Effector memory CD8-positive, alpha-beta T cell (primary cell): ENCODE measurements at places on chromosomes 16 and 17.

DNA sequence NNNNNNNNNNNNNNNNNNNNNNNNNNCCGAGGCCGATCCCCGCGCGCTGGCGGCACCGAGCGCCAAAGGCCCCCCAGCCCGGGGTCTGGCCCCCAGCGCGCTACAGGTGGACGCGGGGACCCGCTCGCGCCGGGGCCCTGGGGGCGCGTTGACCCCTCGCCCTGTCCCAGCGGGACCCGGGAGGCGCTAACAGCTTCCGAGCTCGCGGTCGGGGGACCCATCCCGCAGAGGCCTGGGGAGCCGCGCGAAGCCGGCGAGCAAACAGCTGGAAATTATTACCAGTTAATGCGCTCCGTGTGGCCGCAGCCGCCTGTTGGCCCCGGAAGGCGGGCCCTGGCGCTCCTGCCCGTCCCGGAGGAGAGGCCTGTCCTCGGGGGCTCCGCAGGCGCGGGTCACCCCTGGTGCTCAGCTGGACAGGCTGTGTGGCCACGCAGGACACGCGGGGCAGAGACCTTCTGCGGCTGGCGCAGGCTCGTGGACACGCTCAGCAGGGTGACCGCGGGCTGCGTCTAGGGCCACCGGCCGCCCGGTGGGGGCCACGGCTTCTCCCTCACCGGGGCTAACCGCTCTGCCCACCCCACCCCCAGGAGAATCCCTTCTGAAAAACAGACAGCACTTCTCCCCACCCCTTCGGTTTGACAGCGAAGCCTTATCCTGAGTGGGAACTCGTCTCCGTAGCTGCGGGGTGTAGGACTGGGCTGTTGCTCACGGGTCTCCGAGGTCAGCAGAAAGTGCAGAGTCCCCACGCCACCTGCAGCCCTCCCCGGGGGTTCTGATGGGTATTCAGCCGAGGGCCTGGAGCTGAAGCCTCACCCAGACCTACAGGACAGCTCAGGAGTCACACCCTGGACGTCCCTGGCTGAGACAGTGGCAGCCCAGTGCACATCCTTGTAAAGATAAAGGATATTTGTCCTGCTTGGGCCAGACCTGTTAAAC is 138.7 kb upstream of the RPH3AL start:
- no peak for DNase-seq

DNA sequence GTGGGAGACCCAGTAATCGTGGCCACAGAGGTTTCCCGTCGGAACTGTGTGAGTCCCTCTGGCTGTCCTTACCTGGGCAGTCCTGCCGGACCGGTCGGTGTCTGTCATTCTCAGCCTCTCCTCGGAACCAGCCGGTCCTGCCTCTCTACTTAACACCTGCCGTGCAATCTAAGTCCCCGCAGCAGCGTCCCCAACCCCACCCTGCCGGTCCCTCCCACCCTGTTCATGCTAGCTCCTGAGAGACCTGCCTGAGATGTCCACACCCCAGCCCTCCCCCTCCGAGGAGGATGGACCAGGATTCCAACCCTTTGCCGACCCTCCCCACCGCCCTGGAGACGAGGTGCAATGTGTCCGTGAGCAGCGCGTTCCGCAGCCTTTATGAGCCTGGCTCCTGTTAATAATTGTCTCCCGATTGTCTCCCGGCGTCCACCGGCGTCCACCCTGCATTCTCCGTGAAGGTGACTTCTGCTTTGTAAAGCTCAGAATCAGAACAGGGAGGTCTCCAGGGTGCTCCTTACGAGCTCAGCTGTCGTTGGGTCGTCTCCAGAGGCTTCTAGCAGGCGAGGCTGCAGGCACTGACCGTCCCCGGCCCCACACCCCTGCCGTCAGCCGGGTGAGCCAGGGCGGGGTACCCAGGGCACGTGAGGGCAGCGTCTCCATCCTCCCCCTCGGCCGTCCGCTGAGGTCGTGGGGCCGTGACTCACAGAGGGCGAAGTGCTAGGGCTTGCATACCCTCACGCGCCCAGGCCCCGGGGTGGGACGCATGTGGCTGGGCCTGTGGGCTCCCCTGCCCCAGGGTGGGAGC is 10.1 kb downstream of the METRNL start:
- DNase-seq = no peak

DNA sequence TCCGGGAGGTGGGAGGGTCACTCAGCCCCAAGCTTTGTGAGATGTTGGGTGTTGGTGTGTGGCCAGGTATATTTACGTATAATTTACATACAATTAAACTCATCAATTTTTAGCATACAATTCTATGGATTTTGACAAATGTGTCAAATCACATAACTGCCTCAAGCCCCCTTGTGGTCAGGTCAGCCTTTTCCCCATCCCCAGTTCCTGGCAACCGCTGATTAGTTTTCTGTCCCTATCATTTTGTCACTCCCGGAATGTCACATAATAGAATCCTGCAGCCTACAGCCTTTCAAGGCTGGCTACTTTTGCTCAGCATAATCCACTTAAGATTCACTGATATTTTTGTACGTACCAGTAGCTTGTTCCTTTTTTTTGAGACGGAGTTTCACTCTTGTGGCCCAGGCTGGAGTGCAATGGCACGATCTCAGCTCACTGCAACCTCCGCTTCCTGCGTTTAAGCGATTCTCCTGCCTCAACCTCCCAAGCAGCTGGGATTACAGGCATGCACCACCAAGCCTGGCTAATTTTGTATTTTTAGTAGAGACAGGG is 19.3 kb upstream of the RAI1 start:
- no peak for DNase-seq

GRCh38 chr17:2799653-2800052 is 3.4 kb downstream of the RAP1GAP2 start:
- DNase-seq = no peak

DNA sequence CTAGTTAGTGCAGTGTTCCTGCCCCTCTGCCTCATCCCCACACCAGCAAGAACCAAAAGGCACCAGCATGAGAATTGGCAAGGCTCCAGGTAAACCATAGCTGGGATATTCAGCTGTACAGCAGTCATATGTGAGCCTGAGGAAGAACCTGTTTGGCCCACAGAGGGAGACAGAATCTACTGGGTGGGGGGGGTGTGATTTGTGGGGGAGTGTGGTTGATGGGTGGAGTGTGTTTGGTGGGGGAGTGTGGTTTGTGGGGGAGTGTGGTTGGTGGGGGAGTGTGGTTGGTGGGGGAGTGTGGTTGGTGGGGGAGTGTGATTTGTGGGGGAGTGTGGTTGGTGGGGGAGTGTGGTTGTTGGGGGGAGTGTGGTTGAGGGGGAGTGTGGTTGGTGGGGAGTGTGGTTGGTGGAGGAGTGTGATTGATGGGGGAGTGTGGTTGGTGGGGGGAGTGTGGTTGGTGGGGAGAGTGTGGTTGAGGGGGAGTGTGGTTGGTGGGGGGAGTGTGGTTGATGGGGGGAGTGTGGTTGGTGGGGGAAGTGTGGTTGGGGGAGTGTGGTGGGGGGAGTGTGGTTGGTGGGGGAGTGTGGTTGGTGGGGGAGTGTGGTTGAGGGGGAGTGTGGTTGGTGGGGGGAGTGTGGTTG is 19.5 kb downstream of the MINK1 start:
- peak; percentile 34 for DNase-seq

DNA sequence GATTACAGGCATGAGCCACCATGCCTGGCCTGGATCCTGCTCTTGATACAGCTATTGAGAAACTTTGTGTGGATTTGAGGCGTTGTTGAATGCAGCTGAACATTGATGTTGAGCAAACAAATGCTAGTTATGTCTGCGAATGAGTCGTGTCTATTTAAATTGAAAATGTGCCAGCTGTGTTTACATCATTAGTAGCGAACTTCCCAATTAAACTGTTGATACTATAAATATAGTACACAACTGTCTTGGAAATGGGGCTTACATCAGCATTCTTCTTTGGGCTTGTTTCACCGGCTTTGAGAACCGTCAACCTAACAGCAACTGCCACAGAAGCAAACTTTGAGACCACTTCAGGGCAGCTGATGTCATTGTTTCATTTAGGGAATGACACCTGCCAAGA is 251.9 kb downstream of the RBFOX1 start:
- no peak for DNase-seq

- DNase-seq = no peak
Observed at GRCh38 chr17:29866746-29867404, 63.2 kb downstream of the SSH2 start.

DNA sequence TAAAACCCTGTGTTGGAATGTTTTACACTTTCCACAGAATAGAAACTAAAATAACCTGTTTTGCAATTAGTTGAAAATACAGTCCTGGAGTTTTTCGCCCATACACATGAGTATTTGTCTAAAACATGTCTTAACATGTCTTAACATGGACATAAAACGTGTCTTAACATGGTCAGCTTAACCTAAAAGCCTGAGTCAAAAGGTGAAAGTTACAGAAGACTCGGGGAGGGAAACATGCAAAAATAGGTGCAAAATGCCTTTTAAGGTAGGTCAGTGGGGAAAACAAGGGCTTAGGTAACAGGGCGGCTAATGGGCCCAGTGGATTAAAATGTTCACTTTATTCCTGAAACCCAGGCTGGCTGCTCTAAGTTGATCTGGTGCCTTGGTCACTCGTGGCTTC is 56.1 kb upstream of the RBL2 start:
- no peak for DNase-seq

- DNase-seq = no peak
Observed at GRCh38 chr17:21539146-21539545, 153.2 kb upstream of the KCNJ18 start.

DNA sequence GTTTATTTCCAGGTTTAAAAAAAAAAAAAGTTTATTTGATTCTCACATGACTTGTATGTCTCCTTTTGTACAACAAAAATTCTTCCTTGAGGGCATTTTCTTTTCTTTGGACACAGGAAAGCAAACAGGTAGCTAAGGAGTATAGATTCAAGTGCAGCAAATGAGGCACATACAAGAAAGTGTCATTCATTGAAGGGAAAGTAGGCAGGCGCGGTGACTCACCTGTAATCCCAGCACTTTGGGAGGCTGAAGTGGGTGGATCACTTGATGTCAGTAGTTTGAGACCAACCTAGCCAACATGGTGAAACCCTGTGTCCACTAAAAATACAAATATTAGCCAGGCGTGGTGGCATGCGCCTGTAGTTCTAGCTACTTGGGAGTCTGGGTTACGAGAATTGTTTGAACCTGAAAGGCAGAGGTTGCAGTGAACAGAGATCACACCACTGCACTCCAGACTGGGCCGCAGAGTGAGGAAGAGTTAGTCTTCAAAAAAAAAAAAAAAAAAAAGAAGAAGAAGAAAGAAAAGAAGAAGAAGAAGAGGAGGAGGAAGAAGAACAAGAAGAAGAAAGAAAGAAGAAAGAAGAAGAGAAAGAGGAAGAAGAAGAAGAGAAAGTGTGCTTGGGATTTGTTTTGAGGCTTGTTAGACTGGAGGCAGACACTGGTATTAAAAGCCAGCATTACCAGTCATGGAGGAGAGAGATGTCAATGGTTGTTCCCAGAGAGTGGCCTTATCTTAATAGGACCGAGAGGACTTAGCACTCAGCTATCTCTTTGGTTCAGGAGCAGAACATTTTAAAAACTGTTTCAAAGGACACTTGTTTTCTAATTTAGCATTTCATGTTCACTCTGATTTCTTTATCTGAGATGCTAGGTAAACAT is 19.7 kb downstream of the GINS3 start:
- no peak for DNase-seq

DNA sequence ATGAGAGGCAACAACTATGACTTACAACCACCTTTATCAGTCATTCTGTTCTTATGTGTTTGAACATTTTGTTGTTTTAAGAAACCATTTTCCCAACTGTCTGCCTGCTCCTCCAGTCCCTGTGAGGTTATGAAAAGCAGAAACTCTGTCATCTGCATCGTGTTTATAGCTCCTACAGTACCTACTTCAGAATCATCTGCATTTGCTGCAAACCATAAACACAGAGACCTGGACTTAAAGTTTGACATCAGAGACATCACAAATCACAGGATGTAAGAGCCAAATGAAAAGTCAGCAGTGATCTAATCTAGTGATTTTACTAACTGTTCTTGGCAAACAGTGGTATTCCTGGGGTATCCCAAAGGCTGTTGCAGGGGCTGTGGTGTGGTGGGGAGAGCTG is 55.2 kb downstream of the CDH11 start:
- DNase-seq = no peak

DNA sequence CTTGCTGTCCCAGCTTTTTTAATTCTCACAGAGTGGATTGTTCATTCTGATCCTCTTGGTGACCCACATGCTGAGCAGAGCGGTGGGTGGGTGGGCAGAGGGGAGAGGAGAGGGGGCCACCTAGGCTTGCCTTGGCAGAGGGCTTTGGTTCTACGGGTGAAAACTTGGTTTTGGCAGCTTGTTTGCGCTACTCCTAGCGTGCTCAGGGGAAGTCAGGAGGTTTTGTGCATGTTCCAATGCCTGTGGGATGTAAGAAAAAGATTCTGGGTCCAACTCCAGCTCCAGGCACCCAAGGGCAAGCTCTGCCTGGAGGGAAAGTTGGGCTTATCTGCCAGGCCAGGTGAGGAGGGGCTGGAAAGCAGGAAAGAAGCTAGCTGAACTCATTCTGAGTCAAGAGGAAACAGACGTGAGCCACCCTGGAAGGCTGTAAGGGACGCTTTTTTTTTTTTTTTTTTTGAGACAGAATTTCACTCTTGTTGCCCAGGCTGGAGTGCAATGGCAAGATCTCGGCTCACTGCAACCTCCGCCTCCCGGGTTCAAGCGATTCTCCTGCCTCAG is 169.1 kb downstream of the WSCD1 start:
- no peak for DNase-seq

GRCh38 chr16:64217789-64218535 is 903.9 kb downstream of the CDH11 start:
- no peak for DNase-seq
